Lung microvascular endothelial cell (primary cell): ENCODE measurements at places on chromosomes 1 and 21.

DNA sequence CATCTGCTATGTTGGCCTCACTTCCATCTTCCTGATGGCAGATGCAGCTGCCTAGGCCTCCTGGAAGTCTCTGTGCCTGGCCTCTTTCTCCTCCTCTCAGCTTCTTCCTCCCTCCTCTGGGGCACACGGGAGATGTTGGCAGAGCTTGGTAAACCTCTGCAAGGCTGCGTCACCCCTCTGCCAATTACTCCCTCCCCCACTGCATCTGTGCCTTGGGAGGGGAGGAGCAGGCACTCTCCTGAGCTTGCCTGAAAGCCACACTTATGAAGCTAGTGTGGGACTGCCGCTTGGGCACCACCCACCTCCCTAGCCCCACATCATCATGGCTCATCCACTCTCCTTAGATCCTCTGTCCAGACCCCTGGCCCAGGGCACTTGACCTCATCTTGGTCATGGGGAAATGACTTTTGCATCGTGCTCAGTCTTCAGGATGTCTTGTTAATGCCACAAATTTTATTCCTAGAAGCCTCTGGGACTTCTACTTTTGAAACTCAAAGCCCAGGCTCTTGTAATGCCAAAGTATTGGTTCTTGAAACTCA is 7.3 kb upstream of the TMEM51 start:
- DNase-seq: no peak

GRCh38 chr1:228034954-228035837 is 28.4 kb downstream of the WNT3A start:
- no peak for DNase-seq

- peak; percentile 80 for DNase-seq
These were observed 82.6 kb downstream of the EVA1C start for GRCh38 chr21:32494934-32495709.

DNA sequence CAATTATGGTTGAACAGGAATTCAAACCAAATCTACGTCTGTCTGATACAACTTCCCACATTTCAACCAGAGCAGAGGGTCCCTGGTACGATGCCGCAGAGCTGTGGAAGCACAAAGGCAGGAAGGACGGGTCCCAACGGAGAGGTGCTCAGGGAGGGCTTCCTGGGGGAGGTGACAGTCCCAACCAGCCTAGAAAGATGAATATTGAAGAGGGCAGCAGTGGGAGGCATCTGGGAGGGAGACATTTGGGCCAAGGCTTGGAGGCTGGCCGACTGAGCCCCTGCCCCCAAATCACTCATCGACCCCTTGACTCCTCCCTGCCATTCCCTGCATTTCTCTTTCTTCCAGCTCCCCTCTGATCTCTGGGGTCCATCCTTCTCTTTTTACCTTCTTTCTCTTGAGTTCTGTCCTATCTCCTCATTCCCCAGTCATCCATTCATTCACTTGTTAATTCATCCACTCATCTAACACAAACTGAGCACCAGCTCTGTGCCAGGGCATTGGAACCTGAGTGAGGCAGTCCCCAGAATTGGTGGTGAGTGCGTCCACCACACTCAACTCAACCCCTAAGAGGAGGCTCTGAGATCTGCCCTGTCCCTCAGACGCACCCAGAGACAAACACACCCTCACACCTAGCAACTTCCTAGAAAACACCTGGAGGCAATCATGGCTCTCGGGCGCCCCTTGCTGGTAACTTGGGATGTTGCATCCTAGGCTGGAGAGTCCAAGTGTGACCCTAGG is 13.2 kb upstream of the CELA3B start:
- peak; percentile 76 for DNase-seq

DNA sequence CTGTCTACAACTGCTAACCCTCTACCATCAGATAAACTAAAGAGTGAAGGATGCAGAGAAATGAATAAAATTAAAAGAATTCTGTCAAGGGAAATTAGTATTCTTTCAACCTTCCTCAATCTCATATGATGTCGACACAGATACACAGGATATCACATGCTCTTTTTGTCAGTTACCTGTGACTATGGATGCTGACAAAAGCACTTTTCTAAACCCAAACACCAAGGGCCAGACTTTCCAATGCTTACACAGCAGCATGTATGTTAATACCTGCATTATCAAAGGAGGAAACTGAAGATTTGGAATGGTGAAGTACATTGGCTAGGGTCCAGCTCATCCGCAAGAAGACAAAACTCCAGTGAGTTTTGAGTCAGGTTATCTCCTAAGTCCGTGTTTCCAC is 294.0 kb downstream of the SMYD3 start:
- DNase-seq: no peak

DNA sequence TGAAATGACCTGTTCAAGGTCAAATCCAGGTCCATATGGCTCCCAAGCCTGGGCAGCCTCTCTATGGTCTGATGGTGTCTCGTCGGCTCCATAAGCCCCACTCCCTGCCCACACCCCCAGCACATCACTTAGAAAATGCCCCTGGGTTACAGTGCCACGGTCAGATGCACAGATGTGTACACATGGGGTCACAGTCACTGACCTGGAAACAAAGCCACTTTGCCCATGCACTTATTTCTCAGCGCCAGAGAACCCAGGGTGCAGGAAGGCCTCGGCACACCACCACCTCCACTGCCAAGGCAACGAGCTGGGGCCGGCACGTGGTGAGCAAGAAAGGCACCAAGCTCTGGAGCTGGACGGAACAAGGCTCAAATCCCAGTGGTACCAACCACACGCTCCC is 24.7 kb downstream of the IFFO2 start:
- no peak for DNase-seq

DNA sequence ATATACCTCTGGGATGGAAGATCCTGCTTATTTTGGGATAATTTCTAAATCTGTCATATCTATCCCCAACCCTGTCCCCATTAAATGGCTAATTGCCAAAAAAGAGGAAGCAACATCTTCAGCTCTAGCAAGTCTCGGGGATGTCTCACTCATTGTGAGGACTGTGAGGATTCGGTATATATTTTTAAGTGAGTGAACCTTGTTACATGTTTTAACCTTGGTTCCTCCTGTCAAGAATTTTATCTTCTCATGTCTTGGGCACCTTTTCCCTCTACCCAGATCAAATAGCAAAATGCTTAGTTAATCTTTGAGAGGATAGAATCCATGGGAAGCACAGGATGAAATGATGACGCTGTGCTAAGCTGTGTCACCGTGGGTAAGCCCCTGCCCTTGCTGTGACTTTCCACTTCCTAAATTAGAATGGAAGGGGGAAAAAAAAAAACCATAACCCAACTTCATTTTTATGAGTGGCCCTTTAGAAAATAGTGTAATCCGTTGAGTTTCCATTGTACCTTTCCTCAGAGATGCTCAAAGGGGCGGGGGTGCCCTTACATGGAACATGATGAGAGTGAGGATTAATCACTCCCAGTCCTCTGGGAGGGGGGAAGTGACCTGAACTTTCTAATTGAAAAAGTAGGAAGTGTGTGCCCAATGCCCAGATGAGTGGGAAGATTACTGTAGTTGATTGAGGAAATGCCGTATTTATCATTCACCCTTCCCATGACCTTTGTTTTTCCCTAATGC is 7.6 kb downstream of the ATP1A1 start:
- peak; percentile 83 for DNase-seq

DNA sequence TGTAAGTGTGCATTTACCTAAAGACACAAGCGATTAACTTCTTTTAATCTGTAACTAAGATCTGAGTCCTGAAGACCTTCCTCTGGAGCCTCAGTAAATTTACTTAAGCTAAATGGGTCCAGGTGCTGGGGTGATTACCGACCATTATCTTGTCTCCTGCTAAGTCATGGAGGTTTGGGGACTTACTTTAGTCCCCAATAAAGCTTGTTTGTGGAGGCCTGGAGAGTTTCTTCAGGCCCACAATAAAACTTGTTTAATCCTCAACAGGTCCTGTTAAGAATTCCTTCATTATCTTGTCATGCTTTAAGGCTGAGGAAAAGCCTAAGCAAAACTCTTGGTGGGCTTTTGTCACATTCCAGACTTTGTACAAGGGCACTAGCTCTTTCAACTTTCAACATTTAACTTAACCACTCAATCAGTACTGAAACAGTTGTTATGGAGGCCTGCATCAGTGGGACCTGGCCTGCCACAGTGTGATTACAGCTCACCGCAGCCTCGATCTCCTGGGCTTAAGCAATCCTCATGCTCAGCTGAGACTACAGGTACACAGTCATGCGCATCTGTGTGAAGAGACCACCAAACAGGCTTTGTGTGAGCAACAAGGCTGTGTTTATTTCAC is 84.0 kb downstream of the FMO4 start:
- DNase-seq: no peak

GRCh38 chr1:39955547-39956539 is 898 bp downstream of the MFSD2A start:
- DNase-seq: peak; percentile 31

DNA sequence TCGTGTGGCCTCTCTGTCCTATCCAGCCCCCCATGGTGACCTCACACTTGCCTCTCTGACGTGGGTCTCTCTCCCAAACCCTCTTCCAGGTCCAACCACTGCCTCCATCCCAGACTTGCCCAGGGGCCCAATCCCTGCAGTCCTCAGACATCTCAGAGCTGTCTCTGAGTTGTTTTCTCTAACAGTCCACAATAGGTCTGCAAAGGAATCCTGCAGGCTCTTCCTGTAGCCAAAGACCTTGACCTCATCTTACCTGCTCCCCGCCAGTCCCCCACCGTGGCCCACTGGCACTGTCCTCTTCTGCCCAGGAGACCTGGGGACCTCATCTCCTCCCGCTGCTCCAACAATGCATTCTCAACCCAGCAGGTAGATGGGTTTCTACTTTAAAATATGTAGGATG is 10.0 kb downstream of the RNF187 start:
- no peak for DNase-seq

GRCh38 chr1:179785031-179785431 is 41.9 kb downstream of the FAM163A start:
- DNase-seq: no peak

- DNase-seq: no peak
These were observed 18.4 kb downstream of the FMN2 start for GRCh38 chr1:240109920-240110636.

DNA sequence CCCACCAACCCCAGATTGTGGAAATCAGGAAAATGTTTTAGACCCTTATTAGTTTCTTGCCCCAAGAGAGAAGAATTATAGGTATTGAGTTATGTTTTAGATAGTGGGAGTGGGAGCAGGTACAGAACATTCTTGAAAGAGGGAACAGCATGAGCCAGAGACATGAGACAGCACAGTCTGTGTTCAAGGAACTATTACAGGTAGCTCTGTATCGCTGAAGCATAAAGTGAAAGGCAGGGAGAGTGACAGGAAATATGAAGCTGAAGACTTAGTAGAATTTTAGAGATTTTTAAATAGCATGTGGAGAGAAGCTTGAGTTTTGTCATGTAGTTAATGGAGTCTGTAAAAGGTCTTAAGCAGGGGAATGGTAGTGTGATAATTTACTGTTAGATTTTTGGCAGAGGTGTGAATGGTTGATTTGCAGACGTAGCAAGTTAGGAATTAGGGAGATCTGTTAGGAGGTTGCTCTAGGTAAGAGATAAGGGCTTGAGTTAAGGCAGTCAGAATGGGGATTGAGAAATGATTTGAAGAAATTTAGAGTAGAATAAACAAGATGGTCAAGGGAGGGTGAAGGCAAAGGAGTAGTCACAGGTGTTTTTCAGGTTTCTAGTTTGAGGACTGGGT is 11.6 kb downstream of the SUCO start:
- DNase-seq: no peak

- DNase-seq: no peak
These were observed 576.2 kb downstream of the NEGR1 start for GRCh38 chr1:71706029-71706671.

DNA sequence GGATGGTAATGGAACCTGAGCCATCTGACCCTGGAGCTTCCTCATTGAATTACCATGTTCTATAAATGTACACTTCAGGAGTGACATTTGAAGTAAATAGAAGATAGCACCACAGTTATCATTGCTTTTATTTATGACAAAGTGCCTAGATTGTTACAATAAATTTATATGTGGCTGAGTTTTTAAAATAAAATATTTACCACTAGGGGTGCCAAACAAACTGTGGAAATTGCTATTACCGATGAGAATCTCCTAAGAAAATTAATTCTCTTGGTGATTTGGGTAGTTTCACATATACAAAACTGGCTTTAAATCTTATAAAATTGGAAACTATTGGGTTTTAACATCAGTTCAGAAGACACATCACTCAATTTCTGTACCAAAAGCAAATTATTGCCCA is 1.4 kb upstream of the TNR start:
- no peak for DNase-seq

- DNase-seq: peak; percentile 68
These were observed 96.6 kb downstream of the FGGY start for GRCh38 chr1:59393211-59394180.

- DNase-seq: no peak
These were observed 17.6 kb upstream of the SFPQ start for GRCh38 chr1:35210321-35211119.

GRCh38 chr1:52867087-52867863 is 24.7 kb downstream of the ZYG11A start:
- no peak for DNase-seq

- DNase-seq: peak; percentile 54
These were observed 41.6 kb upstream of the PKP1 start for GRCh38 chr1:201241736-201242135.

GRCh38 chr1:246161626-246162025 is 345.5 kb downstream of the SMYD3 start:
- DNase-seq: peak; percentile 12

GRCh38 chr1:111147948-111148347 is 7.9 kb downstream of the CEPT1 start:
- no peak for DNase-seq

- no peak for DNase-seq
These were observed 29.6 kb upstream of the FMO1 start for GRCh38 chr1:171218661-171219060.

- DNase-seq: no peak
These were observed 234.0 kb upstream of the IRF2BP2 start for GRCh38 chr1:234843946-234844345.

GRCh38 chr1:44265656-44266358 is 52.5 kb downstream of the DMAP1 start:
- DNase-seq: no peak

GRCh38 chr21:30129246-30129645 is 37.4 kb downstream of the CLDN17 start:
- no peak for DNase-seq

- DNase-seq: peak; percentile 55
These were observed 207.2 kb upstream of the NFIA start for GRCh38 chr1:60875138-60875537.

DNA sequence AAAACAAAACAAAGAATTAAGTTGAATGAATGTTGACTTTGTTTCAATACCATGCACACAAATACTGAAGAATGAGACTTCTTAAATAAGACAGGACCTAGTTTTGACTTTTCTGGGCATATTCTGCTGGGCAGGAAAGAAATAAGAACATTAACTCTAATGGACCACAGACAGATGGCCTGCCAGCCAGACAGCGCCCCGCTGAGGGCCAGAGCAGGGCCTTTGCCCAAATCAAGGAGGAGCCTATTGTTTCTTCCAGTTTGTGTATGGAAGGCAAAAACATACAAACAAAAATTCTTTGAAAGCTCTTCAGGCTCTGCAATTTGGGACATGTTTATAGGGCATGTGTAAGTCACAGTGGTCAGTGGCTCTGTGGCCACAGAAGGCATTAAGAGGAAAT is 44.4 kb upstream of the KIF26B start:
- no peak for DNase-seq
